ENCODE measurements at places on chromosomes 2 and 18. TPM values are rescaled to one million over a fixed set of nuclear protein-coding genes. Genes with fewer than 3 reads are reported as not detected.

DNA sequence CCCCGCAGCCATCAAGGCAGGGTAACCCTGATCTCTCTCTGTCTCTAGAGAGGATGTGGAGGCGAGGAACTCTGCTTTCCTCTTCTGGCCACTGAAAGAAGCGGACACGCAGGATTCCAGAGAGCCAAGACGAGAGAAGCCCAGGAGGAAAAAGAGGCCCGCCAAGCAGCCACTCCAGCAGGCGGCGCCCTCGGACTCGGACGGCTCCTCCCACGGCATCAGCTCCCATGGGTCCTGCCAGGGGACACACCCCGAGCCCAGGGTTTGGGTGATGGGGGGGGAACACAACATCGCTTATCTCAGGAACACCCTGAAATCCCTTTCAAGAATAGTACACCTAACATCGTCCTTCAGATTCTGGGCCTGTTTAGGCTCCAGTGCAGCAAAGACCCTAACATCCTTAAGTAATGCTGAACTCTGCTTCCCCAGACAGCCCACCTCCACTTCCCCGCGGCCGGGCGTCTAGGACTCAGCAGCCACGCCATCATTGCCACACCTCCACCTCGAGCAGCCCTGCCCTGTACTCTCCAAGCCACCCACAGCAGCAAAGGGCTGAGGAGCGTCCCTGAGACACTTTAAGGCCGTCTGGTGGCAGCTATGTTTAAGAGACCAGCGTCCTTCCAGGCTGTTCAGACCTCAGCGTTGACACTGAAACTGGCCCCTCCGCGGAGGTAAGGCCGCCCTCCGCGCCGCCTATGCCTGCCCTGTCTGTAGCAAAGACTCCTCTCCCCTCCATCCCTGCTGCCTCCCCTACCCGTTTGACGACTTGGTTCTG is 34.3 kb upstream of the CNGA3 start:
- H3K4me1 ChIP-seq: no peaks in the 10 kb centered on the region
- peaks cover 6% of the 10 kb centered on the region for H3K27me3 ChIP-seq
- H3K4me3 ChIP-seq: no peak overlapping the region
- DNase-seq: no peak
- no peaks in the 10 kb centered on the region for H3K36me3 ChIP-seq
- no peak overlapping the region for H3K27ac ChIP-seq

DNA sequence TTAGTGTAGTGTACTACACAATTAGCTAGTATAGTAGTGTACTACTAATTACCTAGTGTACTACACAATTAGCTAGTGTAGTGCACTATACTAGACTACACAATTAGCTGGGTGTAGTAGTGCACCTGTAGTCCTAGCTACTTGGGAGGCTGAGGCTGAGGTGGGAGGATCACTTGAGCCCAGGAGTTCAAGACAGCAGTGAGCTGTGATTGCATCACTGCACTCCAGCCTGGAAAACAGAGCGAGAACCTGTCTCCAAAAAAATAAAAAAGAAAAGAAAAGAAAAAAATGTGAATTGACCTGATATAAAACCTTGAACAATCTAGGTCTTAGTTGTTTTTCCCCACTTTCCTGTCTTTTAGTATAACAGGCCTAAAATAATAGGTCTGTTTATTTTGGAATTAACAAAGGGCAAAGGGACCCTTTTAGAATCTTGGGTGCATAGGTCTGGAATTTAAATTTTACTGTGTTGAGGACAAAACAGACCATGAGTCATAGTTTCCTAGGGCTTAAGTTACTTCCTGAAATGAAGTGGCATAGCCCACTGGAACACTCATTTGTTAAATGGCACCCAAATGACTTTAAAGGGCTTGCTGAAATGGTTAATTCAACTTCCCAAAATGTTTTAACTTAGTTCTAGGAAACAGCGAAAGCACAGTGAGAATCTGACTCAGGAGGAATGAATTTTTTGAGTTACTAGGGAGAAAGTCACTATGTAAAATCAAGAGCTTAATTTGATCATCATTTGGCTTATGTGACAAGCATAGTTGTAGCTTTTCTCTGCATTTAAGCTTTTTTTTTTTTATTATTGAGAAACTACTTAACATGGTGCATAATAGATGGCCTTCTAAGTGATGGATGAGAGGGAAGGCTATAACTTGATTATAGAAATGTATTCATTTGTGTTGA is 50.7 kb upstream of the ARL5A start:
- no peak for DNase-seq
- no peak overlapping the region for H3K27ac ChIP-seq
- no peaks in the 10 kb centered on the region for H3K4me1 ChIP-seq
- no peaks in the 10 kb centered on the region for H3K36me3 ChIP-seq
- no peaks in the 10 kb centered on the region for H3K27me3 ChIP-seq

DNA sequence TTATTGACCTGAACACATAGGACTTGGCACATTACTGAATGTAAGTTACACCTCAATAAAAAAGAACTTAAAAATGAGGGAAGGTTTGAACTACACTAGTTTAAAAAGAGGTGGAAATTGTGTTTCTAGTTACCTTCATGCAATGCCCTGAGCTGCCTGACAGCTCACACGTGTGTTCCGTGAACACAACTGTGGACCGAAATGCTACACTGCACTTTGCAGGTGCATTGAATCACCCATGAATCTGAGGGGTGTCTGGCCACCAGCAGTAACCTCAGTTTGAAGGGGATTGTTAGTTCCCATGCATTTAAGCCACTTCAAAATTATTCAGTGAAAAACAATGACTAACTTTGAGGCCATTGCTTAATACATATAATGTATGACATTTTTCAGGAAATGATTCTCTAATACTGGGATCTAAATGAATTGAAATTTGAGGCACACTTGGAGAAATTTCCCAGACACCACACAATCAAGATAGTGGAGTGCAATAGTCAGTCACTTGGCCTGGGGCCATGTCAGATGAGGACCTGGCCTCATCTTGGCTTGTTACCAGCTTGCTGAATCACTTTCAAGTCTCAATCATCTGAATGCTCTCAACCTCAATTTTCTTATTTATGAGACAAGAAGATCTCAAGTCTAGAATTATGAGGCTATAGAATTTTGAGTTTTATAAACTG is 59.3 kb downstream of the MYL12B start:
- H3K36me3 ChIP-seq: no peaks in the 10 kb centered on the region
- no peak overlapping the region for H3K4me3 ChIP-seq
- DNase-seq: no peak
- H3K4me1 ChIP-seq: no peaks in the 10 kb centered on the region
- no peak overlapping the region for H3K27ac ChIP-seq
- H3K27me3 ChIP-seq: no peaks in the 10 kb centered on the region

DNA sequence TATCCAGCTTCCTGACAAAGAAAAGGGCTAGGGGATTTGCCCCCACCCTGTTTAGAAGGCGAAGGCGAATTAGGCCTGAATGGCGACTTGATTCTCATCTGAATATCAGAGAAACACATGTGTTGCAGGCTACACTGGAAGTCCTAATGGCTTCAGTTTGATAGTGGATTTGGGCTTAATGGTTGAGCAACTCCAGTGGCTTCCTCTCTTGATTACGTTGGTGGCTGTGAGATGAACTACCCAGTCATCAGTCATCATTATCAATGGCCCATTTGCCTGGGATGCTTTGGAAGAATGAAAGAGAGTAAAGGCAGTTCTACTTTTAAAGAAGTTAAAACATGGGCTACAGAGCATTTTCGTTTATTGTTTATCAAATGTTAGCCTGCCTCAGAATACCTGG is 60.9 kb upstream of the IL1R1 start:
- H3K4me1 ChIP-seq: peaks cover 20% of the 10 kb centered on the region
- H3K27ac ChIP-seq: no peak overlapping the region
- no peak for DNase-seq
- no peaks in the 10 kb centered on the region for H3K36me3 ChIP-seq
- H3K27me3 ChIP-seq: no peaks in the 10 kb centered on the region
- H3K4me3 ChIP-seq: no peak overlapping the region

DNA sequence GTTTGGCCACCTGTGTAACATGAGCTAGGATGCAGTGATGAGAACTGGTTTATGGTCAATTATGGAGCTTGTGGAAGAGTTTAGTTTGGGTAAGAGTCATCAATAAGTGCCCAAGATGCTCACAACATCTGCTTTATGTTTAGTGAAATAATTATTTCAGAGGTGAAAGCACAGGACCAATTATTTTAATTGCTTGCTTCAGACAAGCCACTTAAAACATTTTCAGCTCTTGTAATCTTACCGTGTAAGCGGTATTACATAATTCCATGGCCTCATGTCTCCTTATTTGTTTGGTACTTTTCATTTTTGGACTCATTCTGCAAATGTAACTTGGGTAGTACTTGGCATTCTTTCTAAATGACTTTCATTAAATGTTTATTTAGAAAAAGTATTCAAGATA is 5.4 kb downstream of the B3GNT2 start:
- no peaks in the 10 kb centered on the region for H3K36me3 ChIP-seq
- no peak overlapping the region for H3K27ac ChIP-seq

- no peaks in the 10 kb centered on the region for H3K27me3 ChIP-seq
- H3K4me1 ChIP-seq: no peaks in the 10 kb centered on the region
- H3K4me3 ChIP-seq: no peak overlapping the region
- no peak for DNase-seq
- H3K36me3 ChIP-seq: no peaks in the 10 kb centered on the region
Measured at GRCh38 chr18:59624369-59624765, 72.9 kb downstream of the CCBE1 start.

DNA sequence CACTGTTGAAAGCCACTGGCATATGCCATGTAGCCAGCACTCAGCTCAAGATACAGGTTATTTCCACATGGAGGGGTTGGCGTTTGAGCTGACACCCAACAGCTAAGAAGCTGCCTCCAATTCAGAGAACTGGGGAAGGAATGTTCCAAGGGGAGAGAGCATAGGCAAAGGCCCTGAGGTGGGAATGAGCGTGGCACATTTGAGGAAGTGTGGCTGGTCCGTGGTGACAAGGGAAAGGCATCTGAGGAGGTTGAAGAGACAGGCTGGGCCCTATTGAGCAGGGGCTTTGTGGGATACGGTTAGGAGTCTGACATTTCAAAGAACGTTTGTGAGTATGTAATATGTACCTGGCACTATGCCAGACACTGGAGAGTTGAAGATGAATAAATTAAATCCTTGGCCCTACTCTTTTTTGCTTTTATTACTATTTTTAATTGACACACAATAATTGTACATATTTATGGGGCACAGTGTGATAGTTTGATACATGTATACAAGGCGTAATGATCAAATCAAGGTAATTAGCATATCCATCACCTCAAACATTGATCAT is 27.6 kb upstream of the TMBIM1 start:
- no peak overlapping the region for H3K4me3 ChIP-seq
- H3K36me3 ChIP-seq: no peaks in the 10 kb centered on the region
- no peak overlapping the region for H3K27ac ChIP-seq
- peaks cover 47% of the 10 kb centered on the region for H3K4me1 ChIP-seq

DNA sequence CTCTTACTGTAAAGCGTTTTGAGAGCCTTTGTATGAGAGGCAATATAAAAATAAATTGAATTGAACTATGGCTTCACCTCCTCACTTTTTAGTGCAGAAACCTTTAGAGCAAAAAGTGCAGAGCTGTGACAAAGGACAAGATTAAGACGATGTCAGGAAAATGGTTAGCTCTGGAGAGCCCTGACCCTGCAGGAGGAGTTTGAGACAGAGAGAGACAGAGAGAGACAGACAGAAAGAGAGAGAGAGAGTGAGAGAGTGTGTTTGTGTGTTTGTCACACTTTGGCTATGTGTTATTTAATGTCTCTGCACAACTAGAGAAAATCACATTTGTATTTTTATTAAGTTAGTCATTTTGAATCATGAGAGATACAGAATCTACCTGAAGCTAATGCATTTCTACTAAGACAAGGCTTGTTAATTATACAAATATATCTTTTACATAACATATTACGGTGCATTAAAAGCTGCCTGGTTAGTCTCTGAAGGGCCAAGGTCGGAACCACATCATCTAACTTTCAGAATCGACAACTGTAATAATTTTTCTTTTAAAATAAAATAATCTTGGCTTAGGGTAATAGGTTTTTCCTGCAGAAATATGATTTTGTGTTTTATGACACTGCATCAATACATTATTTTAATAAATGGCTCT is 423.5 kb upstream of the ZEB2 start:
- no peak for DNase-seq
- no peak overlapping the region for H3K27ac ChIP-seq
- H3K4me1 ChIP-seq: no peaks in the 10 kb centered on the region
- no peaks in the 10 kb centered on the region for H3K27me3 ChIP-seq
- H3K4me3 ChIP-seq: no peak overlapping the region

- H3K27me3 ChIP-seq: no peaks in the 10 kb centered on the region
- peaks cover 22% of the 10 kb centered on the region for H3K4me1 ChIP-seq
Measured at GRCh38 chr2:172220121-172220520, 117.4 kb upstream of the DLX2 start.

Gene TGFBRAP1
- 30.8 TPM for total RNA-seq

Gene NT5DC4
- total RNA-seq: not detected

Gene PPP1R1C
- total RNA-seq: not detected
